ENCODE measurements at places on chromosomes 5 and 9.

- H3K36me3 ChIP-seq, result no peaks in the 10 kb centered on the region
- no peaks in the 10 kb centered on the region for H3K27me3 ChIP-seq
- H3K4me1 ChIP-seq, result no peaks in the 10 kb centered on the region
These were observed 100.6 kb upstream of the NREP start for GRCh38 chr5:111857623-111858022.

- no peak for DNase-seq
- H3K36me3 ChIP-seq, result no peaks in the 10 kb centered on the region
- no peak overlapping the region for H3K27ac ChIP-seq
These were observed 37.0 kb downstream of the CXXC5 start for GRCh38 chr5:139684881-139685749.

- no peaks in the 10 kb centered on the region for H3K36me3 ChIP-seq
- no peak for DNase-seq
- no peaks in the 10 kb centered on the region for H3K27me3 ChIP-seq
These were observed 112.1 kb downstream of the EPB41L4A start for GRCh38 chr5:112306956-112307355.

- H3K36me3 ChIP-seq, result no peaks in the 10 kb centered on the region
- H3K27me3 ChIP-seq, result no peaks in the 10 kb centered on the region
- DNase-seq, result no peak
These were observed 190.6 kb upstream of the C9orf72 start for GRCh38 chr9:27763831-27764230.

GRCh38 chr5:6712142-6712576 lies 1.1 kb upstream of the TENT4A start:
- no peak for DNase-seq
- peak overlapping the region; percentile 85 for H3K27ac ChIP-seq
- H3K27me3 ChIP-seq, result no peaks in the 10 kb centered on the region
- peak overlapping the region; percentile 82 for H3K4me3 ChIP-seq

DNA sequence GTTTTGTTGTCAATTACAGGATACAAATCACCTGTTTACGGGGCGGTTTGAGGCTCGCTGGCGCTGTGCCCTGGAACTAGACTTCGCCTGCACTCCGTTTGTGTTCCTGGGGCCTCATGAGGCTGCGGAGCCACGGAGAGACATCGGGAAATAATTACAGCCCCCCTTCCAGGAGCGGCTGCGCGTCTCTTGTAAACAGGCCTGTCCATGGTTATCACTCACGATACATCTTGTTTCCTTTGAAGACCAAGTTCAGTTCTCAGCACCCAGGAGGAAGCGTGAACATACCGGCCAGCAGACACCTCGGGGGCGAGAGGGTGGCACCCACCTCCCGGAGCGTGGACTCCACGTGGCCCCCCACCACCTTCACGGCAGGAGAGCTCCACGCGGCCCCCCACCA lies 297.1 kb upstream of the IRX4 start:
- H3K4me1 ChIP-seq, result peaks cover 16% of the 10 kb centered on the region
- no peak for DNase-seq
- no peak overlapping the region for H3K27ac ChIP-seq
- no peak overlapping the region for H3K4me3 ChIP-seq

- no peak overlapping the region for H3K4me3 ChIP-seq
- H3K4me1 ChIP-seq, result no peaks in the 10 kb centered on the region
- H3K36me3 ChIP-seq, result no peaks in the 10 kb centered on the region
- H3K27ac ChIP-seq, result no peak overlapping the region
- no peaks in the 10 kb centered on the region for H3K27me3 ChIP-seq
- no peak for DNase-seq
These were observed 200.4 kb downstream of the FBXL7 start for GRCh38 chr5:15700373-15700772.

- no peak overlapping the region for H3K27ac ChIP-seq
- peaks cover 28% of the 10 kb centered on the region for H3K4me1 ChIP-seq
- H3K36me3 ChIP-seq, result peaks cover 6% of the 10 kb centered on the region
- DNase-seq, result no peak
- no peaks in the 10 kb centered on the region for H3K27me3 ChIP-seq
These were observed 2.4 kb upstream of the PHYKPL start for GRCh38 chr5:178234750-178235587.

DNA sequence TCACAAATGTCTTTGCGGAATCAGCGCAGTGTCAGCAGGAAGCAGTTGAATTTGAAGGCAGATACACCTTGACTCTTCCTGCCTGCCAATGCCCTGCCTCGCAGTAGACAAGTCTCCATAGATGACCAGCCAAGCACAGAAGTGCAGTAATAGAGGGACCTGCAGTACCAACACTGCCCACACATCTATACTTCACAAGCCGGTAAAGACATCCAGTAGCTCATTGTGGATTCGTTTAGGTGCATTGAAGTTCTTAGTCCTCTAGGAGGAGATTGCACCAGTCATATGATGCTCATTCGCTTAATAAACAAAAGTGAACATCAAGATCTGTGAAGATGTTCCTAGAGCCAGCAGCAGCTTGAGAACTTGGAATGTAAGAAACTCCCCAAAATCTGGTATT lies 7.1 kb upstream of the IFNA2 start:
- no peak overlapping the region for H3K4me3 ChIP-seq
- no peaks in the 10 kb centered on the region for H3K4me1 ChIP-seq
- no peak for DNase-seq
- no peaks in the 10 kb centered on the region for H3K36me3 ChIP-seq
- H3K27me3 ChIP-seq, result peaks cover 56% of the 10 kb centered on the region

DNA sequence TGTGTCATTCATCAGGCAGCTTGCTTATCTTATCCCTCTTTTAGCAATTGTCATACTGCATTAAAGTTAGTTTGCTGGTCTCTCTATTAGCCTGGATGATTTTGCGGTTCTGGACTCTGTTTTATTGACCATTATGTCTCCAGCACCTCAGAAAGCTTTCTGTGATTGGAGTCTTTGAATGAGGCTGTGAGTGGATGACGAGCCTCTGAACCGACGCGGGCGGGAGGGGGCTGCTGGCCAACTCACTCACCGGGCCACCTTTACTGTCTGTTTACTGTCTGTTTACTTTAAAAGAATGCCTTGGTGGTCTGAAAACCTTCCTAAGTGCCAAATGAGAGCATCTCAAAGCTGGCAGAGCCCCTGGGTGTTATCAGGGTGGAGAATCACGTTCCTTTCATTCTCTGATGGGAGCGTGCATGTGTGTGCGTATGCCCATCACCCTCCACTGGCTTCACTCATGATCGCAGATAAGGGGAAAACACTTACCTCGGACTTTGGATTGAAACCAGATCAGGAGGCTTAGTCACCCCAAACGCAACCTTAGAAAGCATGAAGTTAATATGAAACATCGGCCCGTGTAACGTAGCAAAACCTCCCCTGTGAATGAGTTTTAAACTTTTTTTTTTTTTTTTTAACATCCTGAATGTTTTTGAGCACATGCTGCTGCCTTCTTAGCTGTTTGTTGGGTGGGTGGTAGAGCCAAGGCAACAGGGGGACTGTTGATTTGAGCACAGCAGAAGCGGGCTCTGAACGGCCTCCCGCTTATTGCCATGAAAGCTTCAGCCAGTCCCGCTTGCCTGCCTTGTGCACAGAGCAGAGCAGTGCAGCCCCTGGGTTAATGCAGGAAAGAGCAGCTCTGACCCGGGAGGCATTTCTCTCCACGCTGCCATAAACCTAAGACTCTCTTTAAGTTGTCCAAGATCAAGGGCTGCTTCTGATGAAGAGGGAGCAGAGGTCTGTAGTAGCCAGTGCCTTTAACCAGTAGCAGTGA lies 173.6 kb downstream of the GADD45G start:
- no peak overlapping the region for H3K4me3 ChIP-seq
- no peak for DNase-seq
- H3K4me1 ChIP-seq, result no peaks in the 10 kb centered on the region
- H3K27ac ChIP-seq, result no peak overlapping the region
- no peaks in the 10 kb centered on the region for H3K36me3 ChIP-seq

GRCh38 chr5:139342423-139342723 lies 719 bp downstream of the PAIP2 start:
- peak overlapping the region; percentile 95 for H3K4me3 ChIP-seq
- DNase-seq, result no peak
- H3K27ac ChIP-seq, result peak overlapping the region; percentile 92

DNA sequence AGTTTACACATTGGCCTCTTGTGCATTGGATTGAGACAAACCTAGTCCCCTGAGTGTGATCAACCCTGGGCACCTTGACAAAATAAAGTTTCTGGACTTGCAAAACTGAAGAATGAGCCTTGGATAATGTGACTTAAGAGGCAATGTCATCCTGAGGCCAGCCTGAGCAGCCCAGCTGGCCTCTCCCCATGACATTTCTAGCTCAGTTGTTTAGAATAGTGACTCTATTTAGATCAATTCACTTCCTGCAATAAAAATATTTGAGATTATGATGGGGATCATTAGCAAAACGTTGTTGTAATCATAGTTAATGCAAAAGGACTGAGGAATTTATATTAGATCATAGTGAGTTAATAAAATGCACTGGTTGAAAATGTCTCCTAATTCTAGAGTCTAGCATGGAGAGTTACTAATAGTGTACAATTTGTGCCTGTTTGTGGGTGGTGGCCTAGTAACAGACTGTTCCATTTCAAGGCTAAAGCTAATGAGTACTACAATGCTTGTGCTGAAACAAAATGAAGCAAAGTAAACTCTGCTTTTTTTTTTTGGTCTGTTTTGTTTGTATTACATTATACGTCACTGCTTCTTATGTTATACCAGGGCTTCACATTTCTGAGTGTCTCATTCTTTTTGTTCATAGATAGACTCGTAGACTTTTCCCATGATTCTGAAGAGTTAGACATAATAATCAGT lies 10.9 kb upstream of the RHOBTB3 start:
- H3K27me3 ChIP-seq, result no peaks in the 10 kb centered on the region
- H3K36me3 ChIP-seq, result no peaks in the 10 kb centered on the region
- DNase-seq, result no peak
- peaks cover 11% of the 10 kb centered on the region for H3K4me1 ChIP-seq
- no peak overlapping the region for H3K27ac ChIP-seq

DNA sequence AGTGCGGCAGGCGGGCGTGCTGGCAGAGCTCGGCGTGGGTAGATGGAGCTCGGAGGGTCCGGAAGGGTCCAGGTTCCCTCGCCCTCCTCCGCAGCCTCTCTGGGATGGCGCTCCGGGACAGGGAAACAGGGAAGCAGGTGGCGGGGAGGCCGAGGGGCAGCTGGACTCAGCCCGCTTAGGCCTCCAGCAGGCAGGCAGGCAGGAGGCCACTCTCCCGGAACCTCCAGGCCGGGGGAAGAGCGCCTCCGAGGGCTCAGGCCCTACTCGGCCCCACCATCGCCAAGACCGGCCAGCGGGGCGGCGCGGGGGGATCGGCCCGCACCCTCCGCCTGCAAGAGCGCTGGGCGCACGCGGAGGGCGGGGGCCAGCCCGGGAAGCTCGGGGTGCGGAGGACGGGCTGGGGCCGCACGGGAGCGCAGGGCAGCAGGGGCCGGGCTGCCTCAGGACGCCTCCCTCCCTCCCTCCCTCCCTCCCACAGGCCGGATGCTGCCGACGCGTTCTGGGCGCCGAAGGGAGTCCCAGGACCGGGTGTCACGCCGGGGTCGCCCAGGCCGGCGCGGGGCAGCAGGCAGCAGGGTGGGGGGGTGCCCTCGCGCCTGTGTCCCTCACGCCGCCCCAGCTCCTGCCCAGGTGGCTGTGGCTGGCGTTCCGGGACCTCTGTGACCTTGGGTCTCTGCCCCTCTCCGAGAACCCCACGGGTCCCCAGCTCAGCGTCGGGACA lies 977 bp downstream of the MGAT4B start:
- H3K27ac ChIP-seq, result peak overlapping the region; percentile 52
- peaks cover 20% of the 10 kb centered on the region for H3K4me1 ChIP-seq
- H3K36me3 ChIP-seq, result no peaks in the 10 kb centered on the region
- DNase-seq, result no peak

DNA sequence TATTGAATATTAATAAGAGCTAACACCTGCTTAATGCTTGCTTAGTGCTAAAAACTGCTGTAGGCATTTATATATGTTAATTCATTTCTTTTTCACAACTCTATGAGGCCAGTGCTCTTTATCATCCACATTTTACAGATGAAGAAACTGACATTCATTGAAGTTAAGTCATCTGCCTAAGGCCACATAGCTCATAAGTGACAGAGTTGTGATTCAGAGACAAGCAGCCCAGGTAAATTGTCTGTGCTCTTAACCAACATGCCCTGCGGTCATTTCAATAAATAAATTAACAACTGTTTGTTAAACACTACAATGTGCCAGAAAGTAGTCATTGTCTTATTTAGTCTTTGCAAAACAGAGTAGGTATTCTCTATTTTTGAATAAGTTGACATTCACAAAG lies 1354.4 kb upstream of the C9orf72 start:
- H3K27ac ChIP-seq, result no peak overlapping the region
- no peaks in the 10 kb centered on the region for H3K27me3 ChIP-seq
- H3K36me3 ChIP-seq, result no peaks in the 10 kb centered on the region
- no peak overlapping the region for H3K4me3 ChIP-seq
